ENCODE measurements at places on chromosomes 2 and 18. TPM values are rescaled to one million over a fixed set of nuclear protein-coding genes. Genes with fewer than 3 reads are reported as not detected.

Gene SERPINB5
- 158 TPM for total RNA-seq

Gene TMEM178A
- 0.68 TPM for total RNA-seq

Gene MROH2A
- not detected for total RNA-seq

Gene RFTN2
- 5.1 TPM for total RNA-seq

Gene KCNK3
- total RNA-seq = 0.83 TPM

Gene CCDC178
- not detected for total RNA-seq
